ENCODE measurements at places on chromosomes 2 and 18.

DNA sequence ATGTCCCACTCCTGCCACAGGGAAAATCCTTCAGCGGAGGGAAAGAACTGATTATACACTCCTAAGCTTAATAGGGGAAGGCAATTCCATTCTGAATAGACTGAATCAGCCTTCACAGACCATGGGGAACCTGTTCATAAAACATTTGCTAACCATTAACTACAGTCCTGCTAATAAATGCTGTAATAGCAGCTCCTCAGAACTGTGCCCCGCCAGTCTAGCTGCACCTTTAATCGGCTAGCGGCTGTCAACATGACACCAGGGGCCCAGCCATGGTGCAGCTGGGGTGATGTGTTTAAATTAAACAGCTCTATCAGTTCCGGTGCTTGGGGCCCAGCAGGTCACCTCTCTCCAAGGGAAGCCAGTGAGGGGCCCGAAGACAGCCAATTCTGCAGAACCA is 77.8 kb downstream of the GALNT14 start:
- DNase-seq = no peak

DNA sequence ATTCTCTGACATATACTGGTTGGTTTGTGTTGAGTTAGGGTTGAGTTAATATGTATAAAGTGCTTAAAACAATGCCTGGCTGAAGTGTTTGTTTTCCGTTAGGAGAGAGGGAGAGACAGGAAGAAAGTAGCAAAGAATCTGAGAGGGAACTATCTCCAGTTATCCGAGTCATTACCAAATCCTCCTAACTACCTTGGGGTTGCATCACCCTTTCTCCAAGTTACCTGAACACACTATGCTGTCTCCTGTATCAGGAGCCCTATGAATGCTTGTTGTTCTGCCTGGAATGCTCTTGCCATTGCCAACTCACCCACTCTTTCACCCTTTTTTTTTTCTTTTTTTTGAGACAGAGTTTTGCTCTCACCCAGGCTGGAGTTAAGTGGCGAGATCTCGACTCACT is 47.9 kb upstream of the ITGAV start:
- no peak for DNase-seq

DNA sequence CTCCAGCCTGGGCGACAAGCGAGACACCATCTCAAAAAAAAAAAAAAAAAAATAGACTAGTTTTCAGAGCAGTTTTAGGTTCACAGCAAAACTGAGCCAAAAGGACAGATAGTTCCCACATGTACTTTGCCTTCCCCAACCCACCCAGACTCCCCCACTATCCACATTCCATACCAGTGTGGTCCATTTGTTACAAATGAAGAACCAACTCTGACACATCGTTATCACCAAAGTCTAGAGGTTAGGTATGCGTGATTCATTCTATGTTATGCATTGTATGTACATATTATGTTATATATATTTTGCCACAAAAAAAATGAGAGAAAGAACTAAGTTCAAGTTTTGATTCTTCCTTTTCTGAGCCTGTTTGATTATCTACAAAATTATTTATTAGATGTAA is 3.5 kb downstream of the DUSP11 start:
- DNase-seq = peak; percentile 14

DNA sequence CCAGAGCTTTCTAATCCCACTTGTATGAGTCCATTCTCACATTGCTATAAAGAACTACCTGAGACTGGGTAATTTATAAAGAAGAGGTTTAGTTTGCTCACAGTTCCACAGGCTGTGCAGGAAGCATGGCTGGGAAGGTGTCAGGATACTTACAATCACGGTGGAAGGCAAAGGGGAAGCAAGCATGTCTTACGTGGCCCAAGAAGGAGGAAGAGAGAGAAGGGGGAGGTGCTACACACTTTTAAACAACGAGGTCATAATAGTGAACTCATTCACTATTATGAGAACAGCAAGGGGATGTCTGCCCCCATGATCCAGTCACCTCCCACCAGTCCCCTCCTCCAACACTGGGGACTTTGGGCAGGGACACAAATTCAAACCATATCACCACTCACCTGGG is 67.8 kb downstream of the TTC32 start:
- no peak for DNase-seq

DNA sequence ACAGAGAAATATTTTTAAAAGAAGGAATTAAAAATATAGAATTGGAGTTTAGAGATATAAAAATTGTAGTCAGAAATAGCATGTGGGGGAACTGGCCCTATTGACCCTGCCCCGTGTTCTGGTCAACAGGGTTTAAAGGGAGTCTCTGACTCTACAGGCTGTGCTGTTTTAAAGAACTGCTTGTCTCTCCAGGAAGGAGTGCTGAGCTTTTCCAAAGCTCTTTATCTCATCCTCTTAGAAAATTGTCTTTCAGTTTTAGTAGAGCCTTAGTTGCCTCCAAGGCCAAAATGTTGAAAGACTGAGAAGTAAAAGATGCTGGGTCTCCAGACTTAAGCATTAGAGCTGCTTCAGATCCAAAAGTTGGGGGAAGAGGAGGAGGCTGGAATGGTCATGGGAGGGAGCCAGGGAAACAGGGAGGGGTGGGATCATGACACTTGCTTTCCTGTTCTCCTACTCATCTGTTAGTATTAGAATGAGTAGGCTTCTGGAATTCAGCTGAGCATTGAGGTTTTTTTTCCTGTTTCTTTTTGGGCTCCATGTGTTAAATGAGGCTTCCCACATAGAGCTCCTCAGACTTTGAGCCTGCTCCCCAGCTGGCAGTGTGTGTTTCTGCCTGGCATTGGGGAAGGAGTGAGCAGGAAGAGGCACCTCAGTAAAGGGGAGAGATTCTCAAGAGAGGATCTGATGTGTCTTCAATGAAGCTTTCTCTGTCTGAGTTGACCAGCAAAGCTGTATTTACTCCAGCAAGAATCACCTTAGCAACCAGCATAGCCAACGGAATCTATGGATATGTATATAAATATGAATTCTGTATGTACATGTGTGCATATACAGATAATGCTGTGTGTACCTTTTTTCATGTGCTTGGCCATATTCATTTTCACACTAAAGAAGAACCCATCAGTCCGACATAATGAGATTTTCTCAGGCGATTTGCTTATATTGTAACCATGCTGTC is 186.8 kb upstream of the FBXO11 start:
- peak; percentile 37 for DNase-seq
